ENCODE measurements at places on chromosomes 1 and 21.

DNA sequence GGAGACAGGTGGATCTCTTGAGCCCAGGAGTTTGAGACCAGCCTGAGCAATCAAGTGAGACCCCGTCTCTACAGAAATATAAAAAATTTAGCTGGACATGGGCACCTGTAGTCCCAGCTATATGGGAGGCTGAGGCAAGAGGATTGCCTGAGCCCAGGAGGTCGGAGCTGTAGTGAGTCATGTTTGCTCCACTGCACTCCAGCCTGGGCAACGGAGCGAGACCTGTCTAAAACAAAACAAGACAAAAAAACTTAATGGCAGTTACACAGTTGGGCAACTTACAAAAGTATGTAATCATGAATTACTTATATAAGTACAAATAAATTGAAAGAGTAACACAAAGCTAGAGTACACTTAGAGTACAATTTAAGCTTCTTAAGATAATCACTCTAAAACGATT lies 25.2 kb downstream of the RC3H1 start:
- no peak for DNase-seq

DNA sequence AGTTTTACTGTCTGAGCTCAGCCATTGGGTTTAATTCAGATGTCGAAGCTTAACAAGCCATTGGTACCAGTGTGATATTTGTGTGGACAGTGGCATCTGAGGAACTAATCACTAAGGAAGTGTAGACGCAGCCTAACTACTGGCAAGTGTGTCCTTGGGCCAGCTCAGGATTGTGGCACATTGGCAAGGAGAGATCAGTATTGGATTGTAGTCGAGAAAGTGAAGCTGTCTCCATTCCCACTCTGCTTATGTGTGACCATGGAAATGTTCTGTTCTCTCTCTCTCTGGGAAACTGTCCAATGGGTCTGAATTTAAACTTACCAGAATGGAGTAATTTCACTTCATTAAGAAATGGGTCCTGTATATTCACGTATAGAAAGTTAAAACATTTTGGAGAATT lies 112.2 kb downstream of the ITSN1 start:
- no peak for DNase-seq

- no peak for DNase-seq
Measured at GRCh38 chr1:59901770-59902388, 24.7 kb downstream of the CYP2J2 start.

GRCh38 chr1:11354893-11355553 lies 82.0 kb downstream of the UBIAD1 start:
- DNase-seq, result no peak

DNA sequence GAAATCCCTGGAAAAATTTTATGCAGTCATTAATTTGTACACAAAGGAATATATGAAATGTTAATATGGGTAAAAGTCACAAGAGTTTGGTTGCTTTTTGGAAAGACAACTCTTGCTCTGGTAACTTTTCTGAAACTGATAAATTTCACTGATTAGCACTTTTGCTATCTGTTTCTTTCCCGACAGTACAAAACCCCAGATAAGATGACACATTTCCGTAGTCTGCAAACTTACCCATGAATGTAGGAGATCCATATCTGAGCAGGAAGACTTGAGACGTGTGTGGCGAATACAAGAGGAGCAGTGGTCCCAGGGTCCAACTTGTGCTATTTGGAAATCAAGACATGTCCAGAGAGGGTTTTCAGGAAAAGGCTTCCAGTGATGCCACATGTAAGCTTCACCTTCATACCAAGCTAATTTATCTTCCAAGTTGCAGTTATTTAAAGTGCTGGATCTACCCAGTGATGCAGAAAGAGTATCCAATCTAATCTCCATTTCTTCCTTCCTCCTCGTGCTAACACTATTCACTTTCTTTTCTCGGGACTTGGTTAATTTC lies 35.9 kb upstream of the SAMSN1 start:
- no peak for DNase-seq

- no peak for DNase-seq
Measured at GRCh38 chr1:55542901-55543504, 327.8 kb upstream of the USP24 start.

DNA sequence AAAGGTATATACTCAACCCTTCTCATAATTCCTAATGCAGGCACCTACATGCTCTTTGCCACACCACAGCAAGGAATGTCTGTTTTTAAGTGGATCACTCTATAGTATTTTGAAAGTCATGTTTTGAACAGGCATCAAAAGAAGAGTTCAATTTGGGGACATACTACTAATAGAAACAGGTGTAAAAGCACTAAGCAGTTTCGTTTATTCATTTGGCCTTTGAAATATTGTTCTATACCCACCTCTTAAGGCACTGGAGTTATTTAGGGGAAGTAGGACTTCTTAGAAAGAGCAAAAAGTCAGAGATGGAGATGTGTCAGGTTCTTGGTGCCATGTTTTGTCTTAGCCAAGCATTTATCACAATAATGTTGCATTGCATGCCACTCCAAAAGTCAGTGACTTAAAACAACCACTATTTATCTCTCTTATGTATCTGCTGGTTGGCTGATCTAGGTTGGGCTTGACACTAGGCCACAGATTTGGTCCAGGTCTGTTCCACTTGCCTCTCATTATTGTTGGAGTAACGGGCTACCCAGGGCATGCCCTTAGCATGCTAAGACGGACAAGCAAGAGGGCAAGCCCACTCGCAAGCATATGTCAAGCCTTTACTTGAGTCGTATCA lies 107.5 kb downstream of the RGL1 start:
- no peak for DNase-seq

- DNase-seq, result no peak
Measured at GRCh38 chr1:29937356-29937755, 701.0 kb downstream of the PTPRU start.

GRCh38 chr1:156376958-156377919 lies 8.2 kb downstream of the RHBG start:
- no peak for DNase-seq

DNA sequence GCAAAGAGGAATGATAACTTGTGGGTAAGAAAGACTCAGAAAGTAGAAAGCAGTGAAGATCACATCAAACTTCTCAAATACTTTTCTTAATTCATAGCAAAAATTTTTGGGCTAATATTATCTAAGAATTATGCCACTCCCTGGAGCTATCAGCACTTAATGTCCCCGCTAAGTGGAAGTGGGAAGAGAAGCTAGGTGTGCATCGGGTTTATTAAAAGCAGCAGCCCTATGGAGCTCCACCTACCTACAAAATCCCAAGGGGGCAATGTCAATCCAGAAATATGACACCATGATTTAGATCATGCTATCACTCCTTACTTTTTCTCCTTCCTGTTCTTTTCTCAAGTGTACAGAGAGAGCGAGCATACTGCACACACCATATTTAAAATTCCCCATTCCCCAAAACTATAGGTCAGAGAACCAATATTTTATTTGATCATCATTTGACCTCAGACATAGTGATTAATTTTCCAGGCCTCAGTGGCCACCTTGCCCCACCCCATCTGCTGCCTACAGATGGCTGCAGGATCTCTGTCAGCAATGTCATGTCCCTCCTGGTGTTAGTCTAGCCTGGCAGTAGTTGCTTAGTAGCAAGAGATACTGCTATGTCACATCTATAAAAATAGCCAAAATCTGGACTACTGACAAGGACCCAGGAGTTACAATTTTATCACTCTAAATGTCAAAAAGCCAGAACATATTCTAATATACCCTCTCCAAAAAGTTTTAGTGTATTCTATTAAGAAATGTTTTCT lies 66.6 kb downstream of the MAP3K21 start:
- no peak for DNase-seq

DNA sequence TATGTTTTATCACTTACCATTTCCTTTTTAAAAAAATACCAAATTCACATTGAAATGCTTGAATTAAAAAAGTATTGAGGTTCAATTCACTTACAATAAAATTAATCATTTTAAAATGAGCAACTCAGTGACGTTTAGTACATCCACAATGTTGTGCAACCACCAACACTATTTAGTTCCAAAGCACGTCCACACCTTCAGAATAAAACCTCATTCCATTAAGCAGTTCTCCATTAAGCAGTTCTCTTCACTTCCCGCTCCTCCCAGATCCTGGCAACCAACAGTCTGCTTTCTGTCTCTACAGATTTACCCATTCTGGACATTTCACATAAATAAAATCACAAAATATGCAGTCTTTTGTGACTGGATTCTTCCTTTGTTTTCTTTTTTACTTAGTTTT lies 41.3 kb downstream of the GNG4 start:
- no peak for DNase-seq

Measured in stimulated activated CD4-positive, alpha-beta T cell treated with anti-CD3 and anti-CD28 coated beads, Interleukin-15, amount 100 ng/mL, for 1 hour (primary cell).